ENCODE measurements at places on chromosomes 16 and 17. TPM values are rescaled to one million over a fixed set of nuclear protein-coding genes. Genes with fewer than 3 reads are reported as not detected.
A peak's percentile ranks its signal among the peaks of the same experiment; 100 is the strongest.

GRCh38 chr17:78789663-78790181 lies 7.6 kb upstream of the CYTH1 start:
- DNase-seq, result no peak

GRCh38 chr16:89117227-89117974 lies 23.7 kb downstream of the ACSF3 start:
- no peak for DNase-seq

GRCh38 chr16:11139326-11140097 lies 116.5 kb downstream of the SOCS1 start:
- no peak for DNase-seq

Gene MRPL58
- 48.4 TPM for total RNA-seq

DNA sequence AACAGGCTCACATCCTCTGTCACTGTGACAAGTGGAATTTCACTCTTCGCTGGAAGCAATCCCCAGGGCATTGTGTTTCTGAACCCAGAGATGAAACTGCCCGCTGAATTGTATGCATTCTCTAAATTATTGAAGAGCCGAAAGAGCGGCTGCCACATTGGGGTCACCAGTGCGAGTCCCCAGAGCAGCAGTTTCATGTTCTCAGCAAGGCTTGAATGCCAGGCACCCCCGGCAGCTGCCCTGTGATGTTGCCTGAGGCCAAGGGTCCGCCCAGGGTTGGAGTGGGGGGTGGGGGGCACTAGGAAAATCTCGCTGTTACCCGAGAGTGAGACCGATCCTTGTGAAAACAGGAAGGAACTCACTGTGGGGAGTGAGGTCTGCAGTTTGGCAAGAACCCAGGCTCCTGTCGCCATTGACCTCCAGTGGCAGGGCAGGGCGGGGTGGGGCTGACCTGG lies 20.7 kb upstream of the BCAR1 start:
- DNase-seq, result peak; percentile 12

Gene CACNA1G
- 0.28 TPM for total RNA-seq

GRCh38 chr17:16304830-16305229 lies 48.4 kb downstream of the CENPV start:
- no peak for DNase-seq

- no peak for DNase-seq
Measured at GRCh38 chr17:8822401-8823035, 23.4 kb upstream of the MFSD6L start.

Gene ZSCAN10
- total RNA-seq, result 0.23 TPM

- no peak for DNase-seq
Measured at GRCh38 chr17:59680314-59680713, 26.9 kb downstream of the PTRH2 start.

- DNase-seq, result no peak
Measured at GRCh38 chr17:81738801-81739393, 26.8 kb downstream of the SLC25A10 start.

DNA sequence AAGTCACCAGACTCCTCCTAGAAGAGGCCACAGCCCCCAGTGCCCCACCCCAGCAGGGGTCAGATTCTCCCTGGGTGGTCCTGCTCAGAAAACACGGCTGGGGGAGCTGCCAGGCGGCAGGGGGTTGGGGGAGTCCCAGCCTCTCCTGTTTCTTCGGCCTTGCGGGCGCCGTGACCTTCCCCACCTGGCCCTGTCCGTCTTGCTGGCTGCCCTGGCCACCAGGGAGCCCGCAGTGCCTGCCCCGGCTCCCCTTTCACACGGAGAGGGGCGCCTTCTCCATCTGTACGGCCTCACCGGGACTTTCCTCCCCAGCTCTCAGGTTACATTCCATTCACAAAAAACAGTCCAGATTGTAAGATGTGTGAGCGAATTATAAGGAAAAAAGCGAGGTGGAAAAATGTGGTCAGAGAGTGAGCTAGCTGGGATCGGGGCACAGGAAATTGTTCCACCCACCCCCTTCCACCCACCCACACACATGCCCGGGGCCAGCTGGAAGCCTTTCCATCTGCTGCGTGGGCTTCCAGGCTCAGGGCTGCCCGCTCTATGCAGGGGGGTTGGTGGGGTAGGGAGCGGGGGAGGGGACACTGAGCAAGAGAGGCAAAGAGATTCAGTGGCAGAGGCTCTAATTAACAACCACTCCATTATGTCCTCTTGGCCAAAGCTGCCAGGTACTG lies 14.6 kb upstream of the CIBAR2 start:
- no peak for DNase-seq

Gene RMI2
- 38.0 TPM for total RNA-seq

GRCh38 chr16:83392743-83393142 lies 415.0 kb upstream of the HSBP1 start:
- no peak for DNase-seq

Measured in PC-9 (cell line).